ENCODE measurements at places on chromosomes 12 and 14. TPM values are rescaled to one million over a fixed set of nuclear protein-coding genes. Genes with fewer than 3 reads are reported as not detected.

- no peaks in the 10 kb centered on the region for H3K4me1 ChIP-seq
- H3K27ac ChIP-seq: no peak overlapping the region
- H3K4me3 ChIP-seq: no peak overlapping the region
- no peaks in the 10 kb centered on the region for H3K36me3 ChIP-seq
Observed at GRCh38 chr12:52828591-52829021, 5.5 kb downstream of the KRT79 start.

- no peaks in the 10 kb centered on the region for H3K4me1 ChIP-seq
- H3K4me3 ChIP-seq: no peak overlapping the region
- H3K27ac ChIP-seq: no peak overlapping the region
- H3K27me3 ChIP-seq: no peaks in the 10 kb centered on the region
Observed at GRCh38 chr12:110798461-110798860, 48.3 kb upstream of the CCDC63 start.

GRCh38 chr14:48937541-48938195 lies 648.5 kb downstream of the RPS29 start:
- DNase-seq: no peak
- H3K27ac ChIP-seq: no peak overlapping the region
- H3K4me3 ChIP-seq: no peak overlapping the region
- no peaks in the 10 kb centered on the region for H3K27me3 ChIP-seq

GRCh38 chr12:117874842-117875434 lies 93.9 kb downstream of the KSR2 start:
- no peaks in the 10 kb centered on the region for H3K27me3 ChIP-seq
- H3K4me1 ChIP-seq: no peaks in the 10 kb centered on the region
- no peak overlapping the region for H3K27ac ChIP-seq
- no peaks in the 10 kb centered on the region for H3K36me3 ChIP-seq
- no peak overlapping the region for H3K4me3 ChIP-seq

DNA sequence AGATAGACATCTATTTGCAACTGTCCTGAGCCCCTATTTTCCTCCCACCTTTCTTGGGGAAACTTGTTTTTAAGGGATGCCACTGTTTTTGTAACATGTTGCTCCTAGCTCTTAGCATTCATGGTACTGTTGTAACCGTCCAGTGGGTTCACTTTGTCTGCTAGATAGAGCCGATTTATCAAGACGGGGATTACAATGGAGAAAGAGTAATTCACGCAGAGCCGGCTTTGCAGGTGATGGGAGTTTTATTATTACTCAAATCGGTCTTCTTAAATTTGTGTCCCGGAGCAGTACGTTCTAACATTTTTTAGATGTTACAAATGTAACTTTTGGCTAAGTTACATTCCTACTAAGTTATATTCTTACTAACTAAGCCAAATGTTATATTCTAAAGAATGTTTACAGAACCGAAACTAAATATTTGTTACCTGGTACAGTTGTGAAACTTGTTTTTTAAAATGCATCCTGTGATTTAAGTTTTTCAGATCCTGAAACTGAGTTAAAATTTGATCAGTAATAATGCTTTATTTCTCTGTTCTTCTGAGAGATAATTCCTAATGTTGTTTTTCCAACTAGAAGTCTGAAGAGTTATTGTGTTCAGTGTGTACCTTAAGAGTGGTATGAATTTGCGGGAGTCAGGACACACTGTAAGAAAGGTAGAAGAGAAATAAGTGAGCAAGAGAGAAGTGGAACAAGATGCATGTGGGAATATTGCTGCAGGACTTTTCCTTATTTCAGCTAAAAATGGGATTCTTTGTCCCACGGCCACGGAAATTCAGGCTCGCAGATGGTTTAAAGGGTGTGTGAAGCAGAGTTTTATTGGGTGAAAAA lies 20.6 kb upstream of the CLEC2D start:
- no peaks in the 10 kb centered on the region for H3K4me1 ChIP-seq
- H3K27me3 ChIP-seq: no peaks in the 10 kb centered on the region
- no peaks in the 10 kb centered on the region for H3K36me3 ChIP-seq
- no peak for DNase-seq
- peak overlapping the region; percentile 87 for H3K27ac ChIP-seq

DNA sequence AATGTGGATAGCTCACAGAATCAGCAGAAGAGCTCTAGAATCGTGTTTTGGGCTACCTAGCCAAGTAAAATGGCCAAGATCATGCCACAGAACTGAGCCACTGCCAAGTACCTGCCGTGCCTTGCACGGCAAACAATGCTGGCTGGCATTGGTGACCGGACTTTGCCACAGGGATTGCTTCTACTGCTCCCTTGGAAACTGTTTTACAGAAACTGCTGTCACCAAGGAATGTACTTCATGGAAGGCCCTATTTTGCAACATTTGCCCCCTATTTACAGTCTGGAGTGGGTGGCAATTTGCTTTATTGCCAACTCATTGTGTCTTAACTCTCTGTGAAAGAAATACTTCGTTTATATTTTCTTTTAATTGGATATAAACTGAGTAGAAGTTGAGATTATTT lies 49.0 kb downstream of the BORCS5 start:
- no peaks in the 10 kb centered on the region for H3K4me1 ChIP-seq
- H3K27me3 ChIP-seq: no peaks in the 10 kb centered on the region
- DNase-seq: no peak

- no peak overlapping the region for H3K4me3 ChIP-seq
- peaks cover 39% of the 10 kb centered on the region for H3K36me3 ChIP-seq
- no peak overlapping the region for H3K27ac ChIP-seq
Observed at GRCh38 chr12:6390084-6390799, 6.3 kb downstream of the LTBR start.

The FOXA1 gene
- total RNA-seq: not detected

The KLRK1 gene
- 0.28 TPM for total RNA-seq
